ENCODE measurements at places on chromosomes 13 and 19.

GRCh38 chr13:48232420-48233045 lies 473 bp upstream of the ITM2B start:
- DNase-seq = peak; percentile 13

DNA sequence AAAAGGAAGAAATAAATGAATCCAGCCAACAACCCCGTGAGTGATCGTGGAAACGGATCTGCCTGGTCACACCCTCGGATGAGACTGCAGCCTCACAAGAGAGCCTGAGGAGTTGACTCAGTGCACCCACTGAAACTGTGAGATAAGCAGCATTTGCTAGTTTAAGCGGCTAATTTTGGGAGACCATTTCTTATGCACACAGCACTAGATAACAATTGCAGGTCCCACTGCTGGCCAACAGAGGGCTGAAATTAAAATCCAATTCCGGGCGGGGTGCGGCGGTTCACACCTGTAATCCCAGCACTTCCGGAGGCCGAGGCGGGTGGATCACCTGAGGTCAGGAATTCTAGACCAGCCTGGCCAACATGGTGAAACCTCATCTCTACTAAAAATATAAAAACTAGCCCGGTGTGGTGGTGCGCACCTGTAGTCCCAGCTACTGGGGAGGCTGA lies 3.6 kb downstream of the UQCR11 start:
- no peak for DNase-seq

DNA sequence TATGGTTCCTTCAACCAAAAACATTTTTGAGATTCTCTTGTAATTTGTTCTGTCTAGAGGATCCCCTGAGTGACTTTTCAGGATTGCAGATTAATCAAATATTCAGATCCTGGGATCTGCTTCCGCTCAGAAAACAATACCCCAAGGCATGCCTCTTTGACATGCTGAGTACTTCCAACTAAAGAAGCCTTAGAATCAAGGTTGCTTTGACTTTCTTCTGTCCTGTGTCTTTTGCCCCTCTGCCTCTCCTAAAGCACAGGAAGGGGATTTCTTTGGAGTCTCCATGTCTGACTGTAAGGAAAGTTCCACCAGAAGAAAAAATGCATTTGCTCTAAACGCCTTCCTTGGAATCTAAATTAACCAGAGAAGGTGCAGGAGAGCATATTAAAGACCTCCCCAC lies 431.5 kb downstream of the FGF14 start:
- DNase-seq = no peak

DNA sequence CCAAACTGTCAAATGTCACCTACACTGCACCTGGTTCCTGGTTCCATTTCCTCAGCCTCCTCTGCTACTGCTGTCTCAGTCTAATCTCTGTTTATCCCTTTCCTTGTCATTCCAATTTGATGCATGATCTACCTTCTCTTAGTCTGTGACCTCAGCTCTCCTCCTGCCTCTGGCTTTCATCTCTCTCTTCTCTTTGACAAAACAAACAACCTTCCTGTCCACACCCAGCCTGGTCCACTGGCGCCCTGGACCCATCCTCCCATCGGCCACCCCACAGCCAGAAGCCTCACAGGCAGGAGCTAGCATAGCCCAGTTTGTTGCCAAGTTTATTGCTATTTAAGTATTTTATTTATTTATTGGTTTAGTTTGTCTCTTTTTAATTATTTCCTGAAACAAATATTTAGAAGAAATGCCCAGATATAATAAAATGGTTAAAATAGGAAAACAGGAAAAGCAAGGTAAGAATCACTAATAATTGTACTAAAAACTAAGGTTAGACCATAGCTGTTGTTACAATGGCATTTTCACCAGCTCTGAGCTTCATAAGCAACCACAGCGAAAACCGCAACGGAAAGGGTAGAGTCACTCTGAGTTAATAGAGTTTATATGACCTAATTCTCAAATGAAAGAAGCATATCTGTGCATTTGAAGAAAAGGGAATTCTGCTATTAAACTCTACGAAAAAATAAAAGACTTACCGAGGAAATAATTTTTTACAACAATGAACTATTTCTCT lies 68.6 kb downstream of the EFNB2 start:
- no peak for DNase-seq

- DNase-seq = no peak
Observed at GRCh38 chr13:31036731-31037695, 104.6 kb downstream of the TEX26 start.

Measured in stimulated activated CD8-positive, alpha-beta memory T cell treated with anti-CD3 and anti-CD28 coated beads, Interleukin-2, amount 100 ng/mL, for 48 hours (primary cell).